ENCODE measurements at places on chromosomes 6 and 20.

DNA sequence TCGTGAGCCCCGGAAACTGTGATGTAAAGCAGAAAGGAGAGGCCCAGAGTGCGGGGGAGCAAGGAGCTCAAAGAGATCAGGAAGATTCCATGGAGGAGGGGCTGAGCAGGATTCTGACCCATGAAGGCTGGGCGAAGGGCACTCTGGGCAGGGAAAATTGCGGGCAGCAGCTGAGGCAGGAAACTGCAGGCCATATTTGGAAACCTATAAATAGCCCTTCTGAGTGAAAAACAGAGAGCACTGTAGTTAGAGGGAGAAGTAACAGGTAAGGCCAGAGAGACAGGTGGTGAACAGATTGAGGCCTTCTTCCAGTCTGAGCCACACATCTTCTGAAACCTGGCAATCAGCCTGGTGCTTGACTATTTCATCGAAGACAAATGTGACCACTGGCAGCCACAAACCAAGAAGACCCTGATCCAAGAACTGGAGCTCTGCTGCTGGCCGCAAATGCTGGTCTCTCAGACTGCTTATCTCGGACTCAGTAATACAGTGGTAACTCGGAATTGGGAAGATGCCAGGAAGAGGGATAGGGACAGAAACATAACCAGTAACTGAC is 14.1 kb upstream of the BEND3 start:
- no peak for DNase-seq

- DNase-seq: no peak
Observed at GRCh38 chr6:97305414-97306066, 22.5 kb upstream of the MMS22L start.

DNA sequence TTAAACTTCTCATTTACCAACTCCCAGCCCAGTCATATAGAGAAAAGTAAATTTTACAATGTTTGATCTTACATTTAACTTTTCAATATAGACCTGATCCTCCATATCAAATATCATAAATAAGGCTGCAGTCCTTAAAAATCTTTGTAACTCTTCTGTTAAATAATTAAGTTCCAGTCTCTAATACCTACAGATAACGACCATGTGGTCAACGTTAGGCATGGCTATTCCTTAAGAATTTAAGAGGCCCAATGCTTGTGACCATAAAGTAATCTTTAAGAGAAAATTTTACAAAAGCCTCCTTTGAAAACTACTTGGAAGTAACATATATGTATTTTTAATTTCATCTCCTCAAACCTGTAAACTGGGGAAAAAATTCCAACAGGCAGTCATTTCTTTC is 1.6 kb downstream of the FBXO5 start:
- no peak for DNase-seq

- no peak for DNase-seq
Observed at GRCh38 chr6:3353213-3353903, 94.6 kb downstream of the PSMG4 start.

DNA sequence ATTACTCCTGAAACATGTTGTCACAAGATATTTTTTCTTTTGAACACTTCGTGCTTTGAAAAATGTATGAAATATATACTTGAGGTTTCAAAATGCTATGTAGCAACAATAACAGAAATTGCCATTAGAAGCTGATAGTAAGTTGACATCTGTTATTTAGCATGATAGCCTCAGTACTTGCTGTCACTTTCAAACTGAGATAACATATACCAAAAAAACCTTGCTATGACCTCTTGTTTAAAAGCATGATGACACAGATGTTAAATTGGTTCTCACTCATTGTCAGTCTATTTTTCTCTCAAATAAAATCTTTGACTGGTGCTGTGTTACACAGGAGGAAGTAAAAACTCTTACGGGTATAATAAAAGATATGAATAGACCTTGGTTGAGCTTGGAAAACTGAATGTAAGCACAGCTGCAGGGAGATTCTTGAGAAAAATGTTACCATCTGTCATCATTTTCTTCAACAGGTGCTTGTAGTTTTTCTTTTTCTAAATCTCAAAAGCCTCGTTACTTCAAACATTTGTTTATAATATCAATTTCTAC is 18.6 kb downstream of the MOXD1 start:
- no peak for DNase-seq

DNA sequence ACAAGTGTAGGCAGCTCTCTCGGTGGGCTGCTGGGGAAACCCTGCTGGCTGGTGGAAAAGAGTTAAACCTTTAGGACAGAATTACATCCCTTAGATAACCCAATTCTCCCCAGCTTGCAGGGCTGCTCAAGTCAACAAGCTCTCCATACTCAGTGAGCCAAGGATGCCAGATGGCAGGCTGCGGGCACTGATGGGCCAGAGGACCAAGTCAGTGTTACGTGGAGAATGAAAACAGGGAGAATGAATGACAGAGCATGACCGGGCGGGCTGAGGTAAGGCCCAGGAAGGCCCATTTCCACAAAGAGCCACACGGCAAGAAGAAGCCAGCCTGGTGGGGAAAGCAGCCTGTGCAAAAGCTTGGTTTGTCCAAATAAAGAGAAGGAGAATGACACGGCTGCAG is 58.7 kb upstream of the CD93 start:
- DNase-seq: no peak
